Neural progenitor cell (in vitro differentiated cells): ENCODE measurements at places on chromosomes 13 and 19.

DNA sequence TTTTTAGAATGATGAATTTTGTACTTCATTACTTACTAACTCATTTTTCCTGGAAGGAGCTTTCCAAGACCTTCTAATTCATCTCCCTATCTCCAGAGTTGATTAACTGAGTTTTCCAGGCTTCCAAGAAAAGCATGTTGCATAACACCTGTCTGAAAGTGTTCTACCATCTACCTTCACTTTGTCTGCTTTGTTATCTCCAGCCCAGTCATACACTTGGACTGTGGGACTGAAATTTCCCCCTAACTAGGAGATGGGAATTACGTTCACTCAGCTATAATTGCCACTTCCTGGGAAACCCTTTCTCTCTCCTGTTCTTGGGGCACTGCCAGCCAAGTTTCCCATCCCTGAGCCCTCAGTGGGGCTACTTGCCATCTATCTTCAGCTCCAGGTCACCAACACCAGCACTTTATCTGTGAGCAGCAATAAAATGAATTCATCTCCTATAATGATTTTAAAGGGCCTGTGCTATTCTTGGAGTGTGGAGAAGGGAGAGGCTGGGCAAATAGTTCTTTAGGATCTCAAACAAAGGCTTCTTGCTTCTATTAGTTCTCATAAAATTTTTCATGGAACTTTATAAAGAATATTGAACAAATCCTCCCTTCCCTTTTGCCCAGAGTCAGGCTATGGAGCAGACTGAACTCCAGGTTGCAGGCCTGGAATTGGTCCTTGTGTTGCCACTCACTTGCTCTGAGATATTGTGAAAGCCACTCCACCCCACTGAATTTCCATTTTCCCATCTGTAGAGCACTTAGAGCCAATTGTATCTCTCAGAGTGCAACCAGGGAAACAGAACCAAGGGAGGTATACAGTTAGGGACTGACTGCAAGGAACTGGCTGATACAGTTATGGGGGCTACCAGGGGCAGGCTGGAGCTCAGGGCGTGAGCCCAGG lies 17.8 kb upstream of the ATP12A start:
- no peak for DNase-seq

GRCh38 chr19:15427991-15428471 lies 9.2 kb upstream of the AKAP8L start:
- no peak for DNase-seq

DNA sequence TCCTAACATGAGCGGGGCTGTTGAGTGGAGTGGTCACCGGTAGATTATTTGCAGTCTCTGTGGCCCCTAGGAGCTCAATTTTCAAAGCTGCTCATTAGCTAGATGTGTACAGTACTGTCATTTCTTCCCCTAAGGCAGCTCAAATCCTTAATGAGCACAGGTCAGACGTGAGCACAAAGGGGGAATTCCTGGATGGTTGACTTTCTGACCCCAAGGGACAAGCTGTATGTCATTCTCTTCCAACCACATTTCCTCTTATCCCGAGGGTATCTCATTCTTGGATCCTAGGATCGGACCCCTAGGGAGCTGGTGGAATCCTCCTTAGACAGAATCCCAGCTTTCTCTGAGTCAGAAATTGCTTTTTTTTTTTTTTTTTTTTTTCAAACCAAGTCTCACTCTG lies 5.7 kb upstream of the OR7G3 start:
- DNase-seq: no peak

DNA sequence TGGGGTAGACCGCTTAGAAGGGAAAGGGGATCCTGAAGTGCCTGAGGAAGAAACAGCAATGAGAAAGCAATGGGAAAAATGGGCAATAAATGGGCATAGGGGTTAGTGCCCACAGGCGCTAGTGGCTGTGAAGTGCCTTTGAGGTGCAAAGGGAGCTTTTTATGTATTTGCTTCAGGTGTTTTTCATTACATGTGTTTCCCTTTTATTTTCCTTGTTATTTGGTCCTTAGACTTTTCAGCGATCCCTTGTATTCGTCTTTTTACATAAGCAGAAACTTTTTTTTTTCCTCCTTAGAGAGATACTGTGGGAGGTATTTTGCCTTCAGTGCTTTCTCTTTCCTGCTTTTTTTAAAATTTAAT lies 19.6 kb downstream of the NFIX start:
- no peak for DNase-seq

- no peak for DNase-seq
Measured at GRCh38 chr13:59201841-59202240, 961.9 kb downstream of the DIAPH3 start.

- no peak for DNase-seq
Measured at GRCh38 chr13:59304596-59304995, 859.1 kb downstream of the DIAPH3 start.

- DNase-seq: no peak
Measured at GRCh38 chr13:50747737-50748350, 95.6 kb downstream of the DLEU7 start.

DNA sequence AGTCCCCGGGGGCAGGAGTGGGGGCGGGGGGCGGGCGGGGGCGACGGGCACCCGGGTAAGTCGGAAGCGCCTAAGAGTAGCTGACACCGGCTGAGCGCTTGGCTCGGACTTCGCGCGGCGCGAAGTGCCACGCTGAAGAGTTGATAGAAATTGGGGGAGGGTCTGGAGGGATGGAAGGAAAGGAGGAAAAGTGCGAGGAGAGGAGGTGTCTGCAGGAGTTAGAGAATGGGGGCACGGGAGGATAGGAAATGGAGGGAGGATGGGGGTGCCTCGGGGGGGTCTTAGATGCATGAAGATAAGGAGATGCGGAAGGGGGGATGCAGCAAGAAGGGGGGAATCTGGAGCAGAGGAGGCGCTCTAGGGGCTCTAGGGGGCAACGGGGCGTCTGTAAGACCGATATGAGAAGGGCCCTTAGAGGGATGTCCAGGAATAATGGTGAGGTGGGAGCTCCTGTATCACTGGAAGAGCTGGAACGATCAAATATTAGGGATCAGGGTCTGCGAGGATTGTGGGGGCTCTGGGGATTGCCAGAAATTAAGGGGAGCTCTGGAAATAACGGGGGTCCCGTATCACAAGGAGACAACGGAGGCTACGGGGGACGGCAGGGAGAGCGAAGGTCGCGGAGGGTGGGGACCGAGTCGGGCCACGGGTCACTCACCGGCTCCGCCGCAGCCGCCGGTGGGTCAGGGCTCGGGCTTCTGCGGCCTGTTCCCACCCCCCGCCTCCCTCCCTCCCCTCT lies at the start of gene MYPOP:
MYPOP (minus strand) TSS at position 702 of the 739 bp plus-strand sequence. CDS start 840 bp downstream, outside the sequence.
- peak; percentile 66 for DNase-seq
